NK-92 treated with Interleukin-12 subunit alpha and Interleukin-12 subunit beta, amount 100 ng/mL, for 24 hours (cell line): ENCODE measurements at places on chromosomes 7 and 10.

DNA sequence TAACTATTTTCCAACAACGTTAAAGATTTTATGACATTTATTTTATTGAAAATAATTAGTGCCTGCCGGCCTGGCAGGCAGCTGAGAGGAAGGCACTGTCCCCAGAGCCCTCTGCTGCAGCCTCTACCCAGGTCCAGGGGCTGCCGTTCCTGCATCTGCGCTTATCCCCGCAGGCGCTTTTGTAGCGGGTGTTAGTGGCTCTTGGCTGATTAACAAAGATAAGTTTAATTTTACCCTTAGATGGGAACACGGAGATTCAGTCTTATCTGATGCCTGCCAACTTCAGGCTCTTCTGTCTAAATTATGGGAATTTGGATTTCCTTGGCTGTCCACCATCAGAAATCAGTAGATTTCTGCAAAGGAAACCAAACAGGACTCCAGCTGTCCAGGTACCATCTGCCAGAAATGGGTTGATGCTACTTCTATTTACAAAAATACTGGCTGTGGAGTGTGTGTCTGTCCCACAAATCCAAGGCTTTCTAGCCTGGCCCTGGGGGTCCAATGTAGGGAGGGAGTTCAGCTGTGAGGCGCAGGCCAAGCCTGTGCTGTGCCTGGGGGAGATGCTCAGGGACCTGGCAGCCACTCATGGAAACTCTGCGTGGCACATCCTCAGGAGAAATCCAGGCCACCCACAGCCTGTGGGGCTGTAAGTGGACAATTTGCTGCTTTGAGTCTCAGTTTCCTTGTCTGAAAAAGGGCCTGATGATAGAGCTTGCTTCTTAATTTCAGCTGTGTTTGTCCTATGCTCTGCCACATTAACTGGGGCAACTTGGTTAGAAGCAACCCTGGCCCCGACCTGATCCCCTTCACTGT lies 62.0 kb upstream of the IGFBP3 start:
- no peak for DNase-seq

- no peak for DNase-seq
These were observed 52.5 kb downstream of the CDHR3 start for GRCh38 chr7:106015381-106016218.

DNA sequence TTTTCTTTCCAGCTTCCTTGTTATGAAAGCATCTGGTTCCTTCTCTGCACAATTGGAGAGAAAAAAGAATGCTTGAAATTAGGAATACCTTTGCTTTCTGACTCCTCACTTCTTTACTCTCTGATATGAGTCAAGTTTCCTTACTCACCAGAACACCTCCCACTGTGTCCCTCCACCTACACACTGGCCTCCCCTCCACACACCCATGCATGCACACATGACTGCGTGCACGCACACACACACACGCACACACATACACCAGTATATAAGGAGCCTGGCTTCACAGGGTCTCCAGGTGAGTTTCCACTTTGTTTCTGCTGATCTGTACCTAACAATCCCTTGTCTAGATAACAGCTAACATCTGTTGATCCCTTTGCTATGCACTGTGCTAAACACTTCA lies 11.4 kb upstream of the PTER start:
- DNase-seq = no peak

GRCh38 chr7:66642186-66642585 lies 13.5 kb downstream of the KCTD7 start:
- DNase-seq = no peak

- no peak for DNase-seq
These were observed 15.9 kb downstream of the C10orf90 start for GRCh38 chr10:126654579-126654978.
